ENCODE measurements at places on chromosomes 13 and 19.

DNA sequence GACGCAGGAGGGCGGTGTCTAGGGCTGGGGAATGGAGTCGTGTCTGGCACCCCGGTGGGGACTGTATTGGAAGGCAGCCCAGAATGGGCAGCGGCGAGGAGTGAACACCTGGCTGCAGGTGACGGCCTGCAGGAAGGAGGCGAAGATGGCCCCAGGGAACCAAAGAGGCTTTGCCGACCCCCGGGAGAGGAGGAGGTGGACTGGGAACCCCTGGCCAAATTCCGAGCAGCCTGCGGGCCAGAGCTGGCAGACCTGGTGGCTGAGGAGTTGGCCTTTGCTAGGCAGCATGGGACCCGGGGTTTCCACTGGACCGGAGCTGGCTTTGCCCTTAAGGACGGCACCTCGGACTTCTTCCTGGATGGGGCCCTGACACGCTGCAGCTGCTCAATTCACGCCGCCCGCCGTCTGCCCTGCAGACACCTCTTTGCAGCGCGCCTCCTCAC, 25.9 kb downstream of the ZSWIM9 start:
- DNase-seq: no peak

- DNase-seq: no peak
Observed at GRCh38 chr13:113607889-113608635, 23.5 kb downstream of the TFDP1 start.

DNA sequence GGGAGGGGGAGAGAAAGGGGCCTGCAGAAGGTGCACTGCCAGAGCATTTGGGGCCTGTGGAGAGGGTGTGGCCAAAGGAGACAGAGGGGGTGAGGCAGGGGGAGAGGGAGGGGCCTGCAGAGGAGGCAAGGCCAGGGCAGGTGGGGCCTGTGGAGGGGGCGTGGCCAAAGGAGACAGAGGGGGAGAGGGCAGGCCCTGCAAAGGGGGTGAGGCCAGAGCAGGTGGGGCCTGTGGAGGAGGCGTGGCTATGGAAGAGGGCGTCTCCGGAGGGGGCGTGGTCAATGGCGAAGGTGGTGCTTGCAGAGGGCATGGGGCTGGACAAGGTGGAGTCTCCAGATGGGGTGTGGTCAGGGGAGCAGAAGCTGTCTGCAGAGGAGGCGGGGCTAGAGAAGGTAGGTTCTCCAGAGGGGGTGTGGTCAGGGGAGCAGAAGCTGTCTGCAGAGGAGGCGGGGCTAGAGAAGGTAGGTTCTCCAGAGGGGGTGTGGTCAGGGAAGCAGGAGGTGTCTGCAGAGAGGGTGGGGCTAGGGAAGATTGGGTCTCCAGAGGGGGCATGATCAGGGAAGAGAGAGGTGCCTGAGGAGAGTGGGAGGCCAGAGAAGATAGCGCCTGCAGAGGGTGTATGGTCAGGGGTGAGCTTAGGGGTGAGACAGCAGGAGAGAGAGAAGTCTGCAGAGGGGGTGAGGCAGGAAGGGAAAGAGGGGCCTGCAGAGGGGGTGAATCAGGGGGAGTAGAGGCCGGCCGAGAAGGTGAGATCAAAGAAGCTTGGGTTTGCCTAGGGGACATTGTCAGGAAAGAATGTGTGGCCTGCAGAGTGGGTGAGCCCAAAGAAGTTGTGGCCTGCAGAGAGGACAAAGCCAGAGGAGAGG, 3.4 kb downstream of the PRR36 start:
- peak; percentile 33 for DNase-seq

DNA sequence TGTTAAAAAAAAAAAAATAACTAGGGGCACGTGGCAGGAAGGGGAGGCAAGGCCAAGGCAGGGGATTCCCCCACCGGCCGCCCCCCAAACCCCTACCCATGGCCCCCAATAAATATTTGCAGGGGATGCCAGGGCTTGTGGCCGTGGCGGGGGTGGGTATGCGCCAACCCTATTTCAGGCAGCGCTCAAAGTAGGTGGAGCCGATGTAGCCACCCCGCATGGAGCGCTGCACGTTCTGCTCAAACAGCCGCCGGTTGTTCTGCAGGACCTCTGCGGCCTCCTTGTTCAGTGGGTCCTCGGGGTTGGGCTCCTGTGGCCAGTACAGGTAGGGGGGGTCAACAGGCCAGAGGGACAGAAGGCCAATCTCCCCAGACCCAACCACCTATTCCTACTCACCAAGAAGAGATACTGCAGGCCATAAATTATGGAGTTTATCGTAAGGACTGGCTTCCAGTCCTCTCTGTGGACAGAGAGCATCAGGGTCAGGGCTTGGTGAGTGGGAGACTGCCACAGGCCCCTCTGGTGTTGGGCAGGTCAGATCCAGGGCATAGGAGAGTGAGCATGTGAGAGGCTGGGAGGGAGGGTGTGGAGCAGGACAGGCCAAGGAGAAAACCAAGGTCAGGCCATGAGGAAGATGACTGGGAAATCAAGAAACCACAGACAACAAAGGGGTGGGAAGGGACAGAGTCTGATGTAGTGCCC, 1.2 kb upstream of the CHMP2A start:
- no peak for DNase-seq

DNA sequence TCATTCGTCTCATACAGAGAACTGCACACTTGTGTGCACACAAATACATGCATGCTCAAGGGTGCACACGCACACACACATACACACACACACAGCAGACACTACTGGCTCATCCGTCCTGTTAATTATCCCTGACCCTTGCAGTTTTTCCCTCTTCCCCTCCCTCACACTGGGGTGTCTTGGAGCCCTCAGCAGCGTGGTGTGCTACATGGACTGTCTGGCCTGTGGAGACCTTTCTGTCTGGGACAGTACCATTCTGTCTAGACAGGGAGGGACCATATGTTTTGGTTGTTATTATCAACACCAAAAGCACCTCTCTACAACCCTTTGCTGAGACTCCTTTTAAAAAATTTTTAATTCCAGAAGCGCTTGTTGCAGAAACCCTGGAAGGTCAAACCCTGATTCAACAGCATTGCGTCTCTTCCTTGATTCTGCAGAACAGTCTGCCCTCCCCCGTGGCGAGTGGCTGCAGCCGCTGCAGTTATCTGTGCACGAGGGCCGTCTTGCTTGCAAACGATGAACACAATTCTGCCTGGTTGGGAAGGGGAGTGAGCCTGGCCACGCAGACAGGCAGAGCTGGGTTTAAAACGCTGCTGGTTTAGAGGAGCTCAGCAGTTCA, 374.0 kb downstream of the IRS2 start:
- no peak for DNase-seq

DNA sequence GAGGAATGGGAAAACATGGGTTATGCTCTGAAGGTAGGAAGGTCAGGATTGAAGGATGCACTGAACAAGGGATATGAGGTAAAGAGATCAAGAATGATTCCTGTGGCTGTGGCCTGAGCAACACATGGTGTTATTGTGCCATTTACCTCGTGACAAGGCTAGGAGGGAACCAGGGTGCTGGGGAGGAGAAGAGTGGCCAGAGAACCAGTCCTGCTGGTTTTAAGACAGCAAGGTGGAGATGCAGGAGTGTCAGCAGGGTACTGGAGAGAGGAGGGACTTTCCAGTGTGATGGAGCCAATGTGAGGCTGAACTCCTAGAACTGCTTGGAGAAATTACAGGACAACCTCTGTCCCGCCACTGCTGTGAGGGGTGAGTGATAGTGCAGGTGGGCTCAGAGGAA, 282.4 kb downstream of the MYO16 start:
- DNase-seq: no peak

DNA sequence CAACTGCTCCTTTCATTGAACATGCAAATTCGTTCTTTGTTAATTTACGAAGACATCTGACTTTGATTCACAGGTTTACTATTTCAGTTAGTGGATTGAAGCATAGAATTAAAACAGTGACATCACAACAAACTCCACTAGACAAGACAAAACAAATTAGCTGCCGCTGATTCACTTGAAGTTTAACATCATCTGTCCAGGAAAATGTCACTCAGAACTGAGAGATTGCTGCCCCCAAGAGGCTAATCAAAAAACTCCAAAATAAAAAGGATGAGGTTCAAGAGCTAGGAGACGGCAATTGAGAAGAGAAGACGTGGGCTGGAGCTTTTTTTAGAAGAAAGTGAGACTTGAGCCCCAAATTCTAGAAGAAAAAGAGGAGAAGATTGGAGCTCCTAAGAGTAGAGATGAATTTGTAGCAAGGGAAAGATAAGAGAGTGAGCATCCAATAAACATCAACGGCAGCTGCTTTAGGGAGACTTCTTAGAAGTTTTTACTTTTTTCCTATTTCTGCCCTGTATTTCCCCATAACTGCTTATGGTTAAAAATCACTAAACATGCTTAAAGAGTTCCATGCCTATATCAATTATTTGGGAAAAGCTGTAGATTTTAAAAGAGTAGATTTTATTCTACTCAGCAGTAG, 40.8 kb upstream of the TPP2 start:
- DNase-seq: no peak

- peak; percentile 15 for DNase-seq
Observed at GRCh38 chr19:12721656-12722565, 1.8 kb downstream of the TNPO2 start.

- no peak for DNase-seq
Observed at GRCh38 chr19:30530751-30531150, 158.6 kb downstream of the ZNF536 start.

DNA sequence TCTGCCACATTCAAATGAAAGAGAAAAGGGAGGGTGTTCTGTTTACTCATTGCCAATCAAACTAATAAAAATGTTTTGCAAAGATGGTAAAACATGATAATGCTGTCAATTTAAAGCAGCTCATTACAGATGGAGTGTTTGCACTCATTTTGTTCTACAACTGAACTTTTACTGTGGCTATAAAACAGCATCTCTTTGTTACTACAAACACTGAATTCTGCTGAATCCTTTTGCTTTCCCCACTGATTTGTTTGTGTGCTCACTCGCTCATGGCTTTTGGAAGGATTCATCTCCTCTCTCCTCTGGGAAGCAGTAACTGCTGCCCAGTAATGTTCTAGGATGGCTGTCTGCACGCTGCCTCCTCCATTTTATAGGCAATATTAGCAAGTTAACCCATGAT, 434.5 kb downstream of the PCDH9 start:
- no peak for DNase-seq

DNA sequence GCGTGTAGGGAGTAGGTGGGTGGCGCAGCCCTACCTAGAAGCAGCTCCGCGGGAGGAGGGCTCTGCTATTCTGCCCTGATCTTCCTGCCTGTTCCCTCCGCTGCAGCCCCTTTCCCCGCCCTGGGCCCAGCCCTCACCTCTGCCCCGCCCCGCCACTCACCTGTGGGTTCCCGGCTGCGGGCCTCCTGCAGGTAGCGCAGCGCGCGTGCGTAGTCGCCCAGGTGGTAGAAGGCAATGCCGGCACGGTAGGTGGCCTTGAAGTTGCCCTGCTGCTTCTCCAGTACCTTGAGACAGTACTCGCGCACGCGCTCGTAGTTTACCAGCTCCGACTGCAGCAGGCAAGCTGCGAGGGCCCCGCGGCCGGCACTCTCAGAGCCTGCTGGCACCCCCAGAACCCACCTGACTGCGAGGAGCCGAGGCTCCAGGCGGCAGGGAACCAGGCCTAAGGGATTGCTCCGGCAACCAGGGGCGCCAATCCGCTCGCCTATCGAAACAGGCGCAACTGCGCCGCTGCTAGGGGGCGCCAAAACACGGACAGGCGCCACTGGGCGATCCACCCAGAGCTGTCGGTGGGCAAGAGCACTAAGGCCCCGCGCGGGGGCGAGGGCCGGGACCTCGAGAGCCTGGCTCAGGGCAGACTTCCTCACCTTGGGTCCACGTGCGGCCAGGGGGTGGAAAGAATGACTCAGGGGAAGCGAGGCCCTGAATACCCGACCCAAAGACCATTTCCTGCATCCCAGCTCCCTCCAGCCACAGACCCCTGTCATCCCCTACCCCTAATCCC, 965 bp downstream of the TTC9B start:
- no peak for DNase-seq

- no peak for DNase-seq
Observed at GRCh38 chr19:3338541-3339181, 27.7 kb upstream of the NFIC start.

DNA sequence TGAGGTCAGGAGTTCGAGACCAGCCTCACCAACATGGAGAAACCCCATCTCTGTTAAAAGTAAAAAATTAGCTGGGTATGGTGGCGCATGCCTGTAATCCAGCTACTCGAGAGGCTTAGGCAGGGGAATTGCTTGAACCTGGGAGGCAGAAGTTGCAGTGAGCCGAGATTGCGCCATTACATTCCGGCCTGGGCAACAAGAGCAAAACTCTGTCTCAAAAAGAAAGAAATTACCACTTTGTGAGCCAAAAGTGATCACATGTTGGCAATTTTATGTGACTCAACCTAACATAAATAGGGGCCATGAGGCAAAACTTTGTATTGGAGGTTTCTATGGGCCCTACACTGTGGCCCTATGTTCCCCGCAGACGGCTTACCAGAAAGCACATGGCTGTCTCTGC, 72.2 kb downstream of the MAP4K1 start:
- no peak for DNase-seq

GRCh38 chr19:45577111-45577905, 7.3 kb downstream of the OPA3 start:
- DNase-seq: no peak

DNA sequence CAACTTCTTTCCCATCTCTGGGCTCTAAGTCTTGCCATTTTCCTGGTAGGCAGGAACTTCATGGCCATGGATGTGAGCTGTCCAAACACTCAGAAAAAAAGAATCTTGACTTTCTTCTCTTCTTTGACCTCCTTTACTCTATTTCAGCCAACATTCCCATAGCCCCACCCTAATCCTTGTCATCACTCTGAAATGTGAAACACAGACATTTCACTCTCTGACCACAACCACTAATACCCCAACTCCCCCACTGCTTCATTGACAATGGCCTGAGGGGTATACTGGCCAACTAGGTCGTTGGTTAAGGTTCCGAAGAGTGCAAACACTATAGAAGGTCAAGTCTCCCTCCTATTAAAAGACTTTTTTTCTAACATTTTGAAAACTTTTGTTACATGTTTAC, 4.7 kb upstream of the CYP2A13 start:
- DNase-seq: no peak

DNA sequence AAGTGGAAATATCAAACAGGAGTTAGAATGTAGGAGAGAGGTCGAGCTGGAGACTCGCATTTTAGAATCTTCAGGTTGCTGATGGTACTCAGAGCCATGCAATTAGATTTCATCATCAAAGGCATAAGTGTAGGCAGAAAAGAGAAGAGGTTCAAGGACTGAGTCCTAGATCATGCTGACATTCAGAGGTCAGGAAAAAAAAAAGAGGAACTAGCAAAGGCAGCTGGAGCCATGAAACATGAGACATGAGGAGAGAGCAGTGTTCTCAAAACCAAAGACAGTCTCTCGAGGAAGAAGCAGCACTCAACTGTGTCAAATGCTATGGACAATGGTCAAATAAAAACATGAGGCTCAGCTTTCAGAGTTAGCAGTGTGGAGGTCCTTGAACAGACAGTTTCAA, 12.4 kb upstream of the TPP2 start:
- no peak for DNase-seq

- no peak for DNase-seq
Observed at GRCh38 chr13:50908371-50908770, 1.2 kb upstream of the RNASEH2B start.

DNA sequence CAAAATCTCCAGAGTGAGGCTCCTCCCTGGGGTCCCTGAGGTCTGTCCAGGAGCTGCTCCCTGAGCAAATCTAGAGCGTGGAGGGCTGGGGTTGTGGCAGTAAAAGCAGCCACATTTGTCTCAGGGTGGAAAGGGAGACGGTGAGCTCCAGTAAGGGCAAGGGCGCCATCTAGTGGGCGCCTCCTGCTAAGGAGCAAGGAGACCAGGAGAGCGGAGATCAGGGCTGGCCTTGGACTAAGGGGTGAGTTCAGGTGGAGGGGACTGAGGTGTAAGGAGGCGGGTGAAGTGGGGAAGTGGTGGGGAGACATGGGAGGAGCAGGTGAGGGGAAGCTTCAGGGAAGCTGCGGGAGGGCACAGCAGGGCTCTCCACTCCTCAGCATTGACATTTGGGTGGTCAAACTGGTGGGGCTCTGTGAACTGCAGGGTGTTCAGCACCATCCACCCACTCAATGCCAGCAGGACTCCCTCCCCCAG, 5.3 kb upstream of the CEACAM21 start:
- peak; percentile 71 for DNase-seq
